SK-MEL-5 (cell line): ENCODE measurements at places on chromosomes 4 and X.
A peak's percentile ranks its signal among the peaks of the same experiment; 100 is the strongest.

DNA sequence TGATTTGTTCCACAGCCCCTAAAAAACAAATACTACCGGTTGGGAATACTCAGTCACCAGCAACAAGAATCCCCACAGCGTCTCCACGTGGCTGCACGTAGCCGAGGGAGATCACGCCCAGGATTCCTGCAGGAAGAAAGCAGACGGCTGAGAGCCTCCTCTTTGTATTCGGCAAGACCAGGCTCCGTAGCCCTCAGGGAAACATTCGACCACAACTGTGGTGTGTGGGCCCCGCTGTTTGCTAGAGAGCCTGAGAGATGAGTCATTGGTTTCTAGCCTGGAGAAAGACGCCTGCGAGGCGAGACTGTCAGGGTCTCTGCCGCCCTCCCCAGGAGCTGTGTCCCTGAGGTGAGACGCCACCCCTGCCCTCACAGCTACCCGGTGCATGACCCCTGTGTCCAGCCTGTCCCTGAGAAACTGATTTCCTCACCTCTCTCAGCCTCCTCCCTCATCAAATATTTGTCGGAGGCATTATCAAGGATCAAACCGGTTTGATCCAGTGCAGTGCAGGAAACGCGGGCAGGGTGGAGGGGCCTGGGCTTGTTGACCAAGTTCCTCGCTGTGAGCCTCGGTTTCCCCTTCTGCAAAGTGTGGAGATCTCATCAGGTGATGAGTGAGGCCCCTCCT, 4.7 kb upstream of the S100P start:
- DNase-seq, result peak; percentile 96

DNA sequence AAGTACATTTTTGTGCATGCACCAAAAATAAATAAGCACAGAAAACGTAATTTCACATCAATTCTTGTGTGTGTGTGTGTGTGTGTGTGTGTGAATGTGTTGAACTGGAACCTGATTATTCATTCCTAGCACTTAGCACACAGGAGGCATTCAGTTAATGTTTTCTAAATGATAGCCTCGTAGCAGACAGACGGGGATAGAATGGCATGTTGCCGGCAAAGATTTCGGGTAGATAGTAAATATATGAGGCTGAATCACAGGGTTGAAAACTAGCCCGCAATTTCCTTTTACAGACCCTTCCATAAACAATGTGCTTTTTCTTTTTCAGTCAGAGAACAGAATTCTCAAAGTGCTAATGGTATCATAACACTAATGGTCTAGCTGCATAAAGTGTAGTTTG, 13.5 kb downstream of the MAOB start:
- peak; percentile 1 for DNase-seq

- DNase-seq, result no peak
Observed at GRCh38 chr4:81197864-81198524, 17.0 kb downstream of the PRKG2 start.

DNA sequence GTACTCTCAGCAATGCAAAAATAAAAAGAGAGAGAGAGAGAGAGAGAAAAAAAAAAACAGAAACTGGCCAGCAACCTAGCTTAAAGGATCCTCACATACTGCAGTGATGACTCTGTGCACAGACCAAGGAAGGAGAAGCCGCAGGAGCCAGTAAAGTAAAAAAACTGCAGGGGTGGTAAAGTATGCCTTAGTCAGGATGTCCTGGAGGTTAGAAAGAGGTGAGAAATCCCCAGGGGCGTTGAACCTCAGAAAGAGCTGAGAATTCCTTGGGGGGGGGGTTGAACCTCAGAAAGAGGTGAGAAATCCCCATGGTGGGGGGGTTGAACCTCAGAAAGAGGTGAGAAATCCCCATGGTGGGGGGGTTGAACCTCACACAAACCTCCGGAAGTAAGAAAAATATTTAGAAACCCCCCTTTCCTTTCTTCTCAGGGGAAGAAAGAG, 48.0 kb downstream of the MAGEA9 start:
- no peak for DNase-seq

DNA sequence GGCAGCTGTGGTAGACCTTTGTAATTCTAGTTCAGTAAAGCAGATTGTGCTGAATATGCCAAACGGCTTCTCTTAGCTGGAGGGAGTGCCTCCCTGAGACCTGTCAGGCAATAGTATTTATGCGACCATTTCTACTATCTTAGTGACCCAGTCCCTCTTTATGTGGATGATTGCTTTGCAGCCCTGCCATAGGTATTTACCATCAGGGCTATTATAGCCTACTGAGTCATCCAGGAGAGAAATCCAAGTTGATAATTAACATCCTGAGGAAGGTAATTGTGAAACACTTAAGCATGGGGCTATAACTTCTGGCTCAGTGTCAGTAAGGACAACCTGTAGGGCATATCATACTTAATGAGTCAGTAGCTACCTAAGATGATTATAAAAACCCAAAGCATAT, 103.9 kb upstream of the MAOA start:
- DNase-seq, result no peak

DNA sequence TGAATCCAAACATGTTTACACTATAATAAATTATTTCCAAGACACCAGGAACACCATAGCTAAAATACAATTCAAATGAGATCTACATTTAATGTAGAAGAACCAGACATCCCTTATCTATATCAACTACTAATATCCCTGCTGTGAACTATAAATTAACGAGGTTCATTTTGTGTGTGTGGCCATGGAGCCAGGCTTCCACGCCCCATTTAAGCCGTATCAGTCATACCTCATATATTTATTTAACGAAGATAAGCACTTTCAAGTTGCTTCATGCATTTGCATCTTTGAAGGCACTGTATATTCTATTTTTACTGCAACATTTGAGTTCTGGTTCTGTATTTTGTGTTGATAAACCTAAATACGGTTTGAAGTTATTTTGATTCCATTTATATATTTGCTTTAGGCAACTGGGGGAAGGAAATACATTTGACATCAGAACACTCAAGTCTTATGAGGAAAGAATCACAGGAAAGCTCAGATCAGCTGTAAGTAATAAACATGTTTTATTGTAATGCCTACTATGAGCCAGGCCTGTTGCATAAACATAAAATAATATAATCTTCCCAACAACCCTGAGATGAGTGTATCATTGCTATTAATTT, 45.1 kb upstream of the WDR17 start:
- no peak for DNase-seq

GRCh38 chr4:100430451-100430850, 87.4 kb downstream of the EMCN start:
- no peak for DNase-seq

DNA sequence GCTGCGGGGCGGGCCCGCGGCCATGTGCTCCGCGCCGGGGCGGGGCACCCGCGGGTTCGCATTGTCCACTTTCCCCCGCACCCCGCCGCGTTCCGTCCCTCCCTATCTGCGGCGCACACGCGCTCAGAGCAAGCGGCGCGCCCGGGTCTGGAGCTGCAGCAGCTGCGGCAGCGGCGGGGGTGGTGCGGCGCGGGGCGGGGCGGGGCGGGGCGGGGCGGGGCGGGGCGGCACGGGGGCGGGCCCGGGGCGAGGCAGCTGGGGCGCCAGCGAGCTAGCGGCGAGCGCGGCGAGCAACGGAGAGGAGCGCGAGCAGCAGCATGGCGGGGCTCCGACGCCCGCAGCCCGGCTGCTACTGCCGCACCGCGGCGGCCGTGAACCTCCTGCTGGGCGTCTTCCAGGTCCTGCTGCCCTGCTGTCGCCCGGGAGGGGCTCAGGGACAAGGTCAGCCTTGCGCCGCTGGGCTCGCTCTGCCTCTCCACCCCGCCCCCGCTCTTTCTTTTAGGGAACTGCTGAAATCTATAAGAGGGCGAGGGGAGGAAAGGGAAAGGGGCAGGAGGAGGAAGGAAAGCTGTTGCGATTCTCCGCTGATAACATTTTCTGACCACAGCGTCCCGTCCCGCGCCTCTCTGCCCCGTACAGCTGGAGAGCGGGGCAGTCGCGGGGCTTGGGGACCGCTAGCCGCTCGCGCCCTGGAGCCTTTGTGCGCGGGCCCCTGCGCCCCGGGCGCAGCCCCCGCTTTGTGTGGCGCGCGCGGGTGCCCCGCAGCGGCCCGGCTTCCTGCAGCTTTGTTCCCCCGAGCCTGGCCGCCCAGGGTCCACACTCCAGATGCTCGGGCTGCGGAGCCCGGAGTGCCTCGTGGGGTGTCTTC, at the start of gene TMEM131L:
Gene TMEM131L, plus strand, starts transcription at position 280 of the 868 bp plus-strand sequence. Its CDS starts 38 bp downstream, at position 318.
- peak; percentile 57 for DNase-seq

DNA sequence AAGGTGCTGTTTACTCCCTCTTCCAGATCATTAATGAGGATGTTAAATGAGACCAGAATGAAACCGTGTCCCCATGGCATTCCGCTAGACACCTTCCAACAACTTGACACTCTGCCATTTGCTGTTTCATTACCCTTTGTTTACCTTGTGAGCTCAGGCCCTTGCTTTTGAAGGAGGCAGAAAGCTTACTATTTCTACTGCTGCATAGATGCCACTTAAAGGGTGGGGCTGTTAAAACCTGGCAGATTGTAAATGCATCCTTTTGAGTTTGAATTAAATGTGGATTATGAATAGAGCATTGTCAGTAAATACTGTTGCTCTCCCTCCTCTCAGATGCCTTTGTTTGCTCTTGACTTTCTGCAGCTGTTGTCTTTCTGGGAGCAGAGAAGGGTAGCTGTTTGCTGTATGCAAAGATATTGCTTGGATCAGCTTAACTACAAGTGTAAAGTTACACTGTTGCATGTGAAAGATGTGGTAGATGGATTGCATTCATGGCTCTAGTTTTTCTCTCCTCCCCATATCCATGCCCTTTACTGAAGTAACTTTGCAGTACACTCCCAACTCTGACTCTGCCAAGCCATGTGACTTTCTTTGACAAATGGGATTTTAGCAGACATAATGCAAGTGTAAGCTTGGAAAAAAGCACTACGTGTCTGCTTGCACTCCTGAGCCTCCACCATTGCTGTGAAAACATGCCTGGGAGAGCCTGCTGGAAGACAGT, 75.0 kb upstream of the DHX15 start:
- DNase-seq, result peak; percentile 26

GRCh38 chr4:123452616-123453015, 56.0 kb downstream of the SPRY1 start:
- DNase-seq, result peak; percentile 90

GRCh38 chr4:1968686-1969295, 40.0 kb downstream of the NELFA start:
- DNase-seq, result no peak
